ENCODE measurements at places on chromosomes 6 and 20.

DNA sequence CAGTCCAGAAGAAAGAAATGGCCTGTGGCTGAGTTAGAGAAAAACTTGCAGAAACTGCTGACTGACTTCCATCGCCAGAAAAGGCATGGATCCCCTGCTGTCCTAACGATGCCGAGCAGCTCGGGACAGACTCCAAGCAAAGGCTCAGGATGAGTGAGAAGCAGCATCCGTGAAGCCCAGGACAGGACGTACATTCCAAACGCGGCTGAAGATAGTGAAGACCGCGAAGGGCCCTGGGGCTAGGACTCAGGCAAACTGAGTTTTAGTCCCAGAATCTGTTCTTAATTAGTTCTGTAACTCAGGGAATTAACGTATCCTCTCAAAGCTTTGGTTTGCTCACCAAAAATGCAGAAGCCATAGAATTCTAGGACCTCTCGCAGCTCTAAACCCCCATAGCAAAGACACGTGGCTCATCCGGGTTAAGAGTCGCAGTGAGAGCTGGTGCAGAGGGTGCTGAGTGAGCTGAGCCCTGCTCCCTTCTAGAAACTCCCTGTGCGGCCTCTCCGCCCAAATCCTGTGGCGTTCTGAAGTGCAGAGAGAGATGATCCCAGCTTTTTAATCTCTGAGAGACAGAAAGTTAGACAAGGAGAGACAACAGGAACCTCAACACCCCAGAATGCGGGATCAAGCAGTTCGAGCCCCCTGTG lies 132.9 kb upstream of the THBS2 start:
- no peak for DNase-seq

DNA sequence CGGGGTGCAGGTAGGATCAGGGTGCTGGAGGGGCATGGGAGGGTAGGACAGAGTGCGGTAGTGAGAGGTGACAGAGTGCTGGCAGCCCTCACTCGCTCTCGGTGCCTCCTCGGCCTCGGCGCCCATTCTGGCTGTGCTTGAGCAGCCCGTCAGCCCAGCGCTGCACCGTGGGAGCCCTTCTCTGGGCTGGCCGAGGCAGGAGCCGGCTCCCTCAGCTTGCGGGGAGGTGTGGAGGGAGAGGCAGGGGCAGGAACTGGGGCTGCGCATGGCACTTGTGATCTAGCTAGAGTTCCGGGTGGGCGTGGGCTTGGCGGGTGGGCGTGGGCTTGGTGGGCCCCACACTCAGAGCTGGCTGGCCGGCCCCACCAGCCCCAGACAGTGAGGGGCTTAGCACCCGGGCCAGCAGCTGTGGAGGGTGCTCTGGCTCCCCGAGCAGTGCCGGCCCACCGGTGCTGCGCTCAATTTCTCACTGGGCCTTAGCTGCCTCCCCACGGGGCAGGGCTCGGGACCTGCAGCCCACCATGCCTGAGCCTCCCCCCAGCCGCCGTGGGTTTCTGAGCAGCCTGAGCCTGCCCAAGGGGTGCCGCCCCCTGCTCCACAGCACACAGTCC lies 112.8 kb upstream of the DUSP22 start:
- DNase-seq, result no peak

GRCh38 chr6:71460933-71461332 lies 172.3 kb downstream of the OGFRL1 start:
- DNase-seq, result no peak

- no peak for DNase-seq
These were observed 644.3 kb downstream of the EPM2A start for GRCh38 chr6:145090801-145091585.

- DNase-seq, result no peak
These were observed 109.3 kb downstream of the GPX5 start for GRCh38 chr6:28634761-28635546.

DNA sequence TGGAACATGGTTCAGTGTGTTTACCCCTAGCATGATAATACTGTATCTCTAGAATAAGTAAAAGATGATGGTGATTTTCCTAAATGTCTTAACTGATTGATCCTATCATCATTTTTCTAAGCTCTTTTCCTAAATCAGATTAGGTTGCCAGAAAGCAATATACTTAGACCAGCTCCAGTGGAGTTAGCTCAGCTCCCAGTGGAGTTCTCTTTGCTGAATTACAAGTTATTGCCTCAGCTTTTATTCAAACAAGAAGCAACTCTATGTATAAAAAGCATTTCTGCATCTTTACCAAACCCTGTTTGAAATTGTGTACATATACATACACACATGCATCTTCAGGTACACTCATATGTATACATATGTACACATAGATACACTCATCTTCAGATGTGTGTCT lies 44.9 kb downstream of the SNX9 start:
- no peak for DNase-seq

DNA sequence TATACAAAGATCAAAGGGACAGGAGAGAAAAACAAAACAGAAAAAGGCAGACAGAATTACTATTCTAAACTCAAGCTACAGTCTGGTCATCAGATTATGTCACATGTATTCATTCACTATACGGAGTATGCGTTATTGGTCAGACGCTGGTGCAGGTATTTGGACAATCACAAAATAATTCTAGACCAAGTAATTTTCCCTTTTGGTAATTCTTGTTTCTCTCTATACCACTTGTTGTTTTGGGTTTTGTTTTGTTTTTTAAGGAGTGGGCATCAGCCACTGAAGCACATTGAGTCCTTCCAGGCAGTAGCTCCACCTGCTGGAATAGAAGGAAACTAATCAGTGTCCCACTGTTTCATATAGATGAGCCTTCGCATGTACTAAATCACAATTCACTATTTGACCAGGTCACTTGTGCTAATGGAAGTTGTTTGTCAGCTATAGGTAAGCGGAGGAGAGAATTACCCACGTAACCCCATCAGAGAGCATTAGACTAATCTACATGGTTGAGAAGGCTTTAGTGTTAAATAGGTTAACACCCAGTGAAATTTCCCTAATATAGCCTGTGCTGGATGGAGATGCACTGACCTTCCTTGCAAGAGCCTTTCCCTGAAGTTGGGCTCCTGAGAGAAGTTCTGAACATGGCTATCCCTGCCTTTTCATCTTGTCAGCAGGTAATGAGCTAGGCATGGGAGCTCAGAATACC lies 77.9 kb downstream of the TNFAIP3 start:
- DNase-seq, result no peak

DNA sequence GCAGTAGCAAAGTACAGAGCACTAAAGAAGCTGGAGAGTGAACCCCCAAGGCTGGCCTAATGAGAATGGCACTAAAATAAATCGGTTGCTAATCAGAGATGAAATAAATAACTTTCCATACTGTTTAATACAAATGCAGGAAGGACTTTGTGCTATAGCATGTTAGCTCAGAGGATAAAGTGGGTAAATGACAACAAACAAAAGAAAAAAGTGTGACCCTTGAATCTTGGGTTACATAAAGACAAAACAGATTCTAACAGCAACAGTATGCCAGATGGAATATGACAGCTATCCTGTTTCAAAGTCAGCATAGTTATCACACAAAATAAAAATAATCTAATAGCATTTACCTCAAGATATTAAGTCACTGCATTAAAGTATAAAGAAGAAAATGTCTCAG lies 622.7 kb downstream of the PHF3 start:
- no peak for DNase-seq

GRCh38 chr6:36119209-36119608 lies 11.1 kb upstream of the MAPK13 start:
- DNase-seq, result no peak

GRCh38 chr6:138963531-138963930 lies 24.5 kb downstream of the REPS1 start:
- no peak for DNase-seq

DNA sequence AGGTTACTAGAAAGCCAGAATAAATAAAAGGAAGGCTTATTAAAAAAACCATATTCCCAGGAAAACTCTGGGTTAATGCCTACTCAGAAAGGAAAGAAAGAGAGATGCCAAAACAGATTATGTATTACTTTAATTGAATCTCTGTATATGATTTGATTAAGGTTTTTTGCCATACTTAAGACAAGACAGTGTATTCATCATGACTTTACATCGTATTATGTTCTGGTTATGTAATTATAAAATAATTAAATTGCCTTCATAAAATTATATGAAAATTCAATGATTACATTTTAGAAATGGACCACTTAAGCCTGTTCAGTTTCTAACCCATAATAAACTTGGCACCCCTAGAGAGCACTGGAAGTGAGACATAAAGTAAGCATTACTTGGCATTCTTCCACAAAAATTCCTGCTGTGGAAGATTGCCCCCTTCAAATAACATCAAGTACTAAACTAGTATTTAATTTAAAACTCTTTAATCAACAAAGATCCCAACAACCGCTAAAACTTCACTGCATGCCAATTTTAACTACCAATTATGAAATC lies 20.8 kb upstream of the IBTK start:
- DNase-seq, result no peak

DNA sequence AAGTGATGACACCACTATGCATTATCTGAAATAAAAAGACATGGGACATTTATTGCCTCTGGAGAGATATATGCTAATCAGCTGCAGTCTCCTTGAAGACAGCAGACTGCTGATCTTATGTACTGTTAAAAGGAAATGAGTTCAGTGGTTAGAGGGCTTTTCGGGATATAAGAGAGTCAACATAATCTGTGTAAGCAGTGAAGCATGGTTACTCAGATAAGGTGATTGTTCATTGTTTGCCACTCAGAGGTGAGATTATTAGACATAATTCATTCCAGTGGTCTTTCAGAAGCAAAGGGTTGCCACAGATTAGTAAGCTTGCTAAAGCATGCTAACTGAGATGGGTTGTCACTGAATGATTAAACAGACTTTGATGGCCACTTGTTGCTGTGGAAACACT lies 1450.7 kb upstream of the ADGRB3 start:
- no peak for DNase-seq

GRCh38 chr6:74018825-74019224 lies 322.8 kb downstream of the CD109 start:
- DNase-seq, result no peak

GRCh38 chr6:64984948-64985347 lies 722.1 kb downstream of the EYS start:
- no peak for DNase-seq

GRCh38 chr6:1197309-1197708 lies 114.6 kb upstream of the FOXQ1 start:
- no peak for DNase-seq

GRCh38 chr6:77839292-77839691 lies 186.5 kb downstream of the MEI4 start:
- DNase-seq, result no peak

- DNase-seq, result peak; percentile 58
These were observed 90.5 kb downstream of the SYNJ2 start for GRCh38 chr6:158072083-158072721.

- DNase-seq, result peak; percentile 54
These were observed 1.2 kb upstream of the RBM38 start for GRCh38 chr20:57389695-57390603.

- DNase-seq, result no peak
These were observed 57.6 kb downstream of the NOL4L start for GRCh38 chr20:32527447-32528055.

DNA sequence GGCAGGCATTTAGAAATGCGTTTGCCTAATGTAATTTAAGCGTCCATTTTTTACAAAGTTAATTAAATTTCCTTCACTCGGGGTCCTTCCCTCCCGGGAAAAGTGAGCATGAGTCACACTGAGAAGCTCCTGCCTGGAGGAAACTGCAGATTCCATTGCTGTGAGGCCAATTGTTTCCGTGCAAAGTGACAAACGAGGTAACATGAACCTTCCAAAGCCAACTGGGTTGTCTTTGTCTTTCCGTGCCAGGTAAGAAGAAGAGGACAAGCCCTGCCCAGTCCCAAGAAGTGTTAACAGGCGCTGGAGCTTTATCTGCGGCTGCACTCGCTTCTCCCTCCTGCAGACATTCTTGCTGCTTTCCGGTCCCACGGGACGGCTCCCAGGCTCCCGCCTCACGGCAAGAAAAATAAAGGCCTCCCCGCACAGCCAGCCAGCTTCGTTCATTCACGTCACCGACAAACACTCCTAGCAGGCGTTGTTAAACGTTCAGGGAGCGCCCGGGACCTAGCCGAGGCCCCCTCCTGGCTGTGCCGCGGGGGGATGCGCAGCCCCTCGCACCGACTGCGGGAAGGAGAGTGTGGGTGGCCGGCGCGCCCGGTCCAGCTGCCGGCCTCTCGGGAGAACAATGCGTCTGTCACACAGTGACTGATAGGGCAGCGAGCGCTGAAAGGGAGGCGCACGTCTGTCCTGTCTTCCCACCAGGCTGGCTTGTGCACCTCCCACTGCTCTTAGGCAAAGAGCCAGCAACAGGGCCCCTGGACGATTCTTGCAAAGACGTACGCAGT lies 61.5 kb upstream of the HDDC2 start:
- DNase-seq, result no peak

DNA sequence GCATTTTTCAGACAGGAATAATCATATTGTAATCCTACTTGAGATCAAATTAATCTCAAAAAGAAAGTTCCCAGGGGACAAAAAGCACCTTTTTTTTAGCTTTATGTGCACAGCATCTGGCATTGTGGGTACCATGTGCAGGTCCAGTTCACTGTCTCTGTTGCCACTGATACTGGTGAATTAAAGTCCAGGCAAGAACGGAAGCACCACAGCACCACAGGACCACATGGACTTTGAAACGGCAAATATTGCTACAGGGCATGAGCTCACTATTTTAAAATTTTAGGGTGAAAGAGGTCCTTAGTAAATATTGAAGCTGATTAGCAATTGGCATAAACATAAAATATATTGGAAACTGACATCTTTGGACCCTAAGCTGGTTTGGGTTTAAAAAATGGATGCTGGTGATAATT lies 709.0 kb downstream of the EPM2A start:
- DNase-seq, result no peak

DNA sequence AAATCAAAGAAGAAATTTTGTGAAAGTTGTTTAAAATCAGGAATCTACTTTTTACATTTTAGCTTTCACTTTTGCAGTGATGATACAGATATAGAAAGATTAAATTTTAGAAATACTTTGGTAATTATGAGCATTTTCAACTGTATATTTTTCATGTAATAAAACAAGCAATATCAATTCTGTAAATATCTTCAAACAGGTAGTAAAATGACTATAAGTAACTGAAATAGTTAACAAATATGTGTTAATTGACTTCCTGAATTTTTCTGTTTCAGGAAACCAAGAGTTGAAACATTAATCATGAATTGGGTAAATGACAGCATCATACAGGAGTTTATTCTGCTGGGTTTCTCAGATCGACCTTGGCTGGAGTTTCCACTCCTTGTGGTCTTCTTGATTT lies at the start of gene OR2B6:
Gene OR2B6, plus strand, starts transcription at position 301 of the 400 bp plus-strand sequence. Its CDS starts 0 bp downstream, at position 301.
- DNase-seq, result no peak

DNA sequence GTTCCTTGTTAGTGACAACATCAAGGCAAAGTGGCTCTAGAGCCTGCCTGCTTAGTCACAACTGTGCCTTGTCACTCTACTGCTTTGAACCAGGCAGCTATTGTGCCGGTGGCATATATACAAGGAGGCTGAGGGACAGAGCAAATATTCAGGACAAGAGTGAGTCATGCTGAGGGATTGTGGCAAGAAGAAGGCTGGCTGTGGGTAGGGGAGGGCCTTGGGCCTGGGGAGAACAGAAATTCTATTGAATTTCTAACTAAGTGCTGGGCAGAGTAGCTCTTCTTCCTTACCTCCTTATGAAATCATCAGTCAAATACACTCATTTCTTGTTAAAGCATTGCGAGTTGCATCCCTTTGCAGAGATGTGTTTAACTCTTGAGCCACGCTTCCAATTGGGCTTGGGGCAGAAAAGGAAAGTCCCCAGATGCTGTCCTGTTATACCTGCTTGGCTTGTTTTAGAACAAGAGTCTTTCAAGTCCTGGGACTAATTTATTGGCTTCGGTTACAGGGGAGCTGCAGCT lies 59.7 kb downstream of the PFDN4 start:
- no peak for DNase-seq
